ENCODE measurements at places on chromosomes 16 and 17.
A peak's percentile ranks its signal among the peaks of the same experiment; 100 is the strongest.

- no peak for DNase-seq
Observed at GRCh38 chr16:47388705-47389104, 72.2 kb downstream of the ITFG1 start.

- DNase-seq: no peak
Observed at GRCh38 chr16:75247249-75247648, 4.2 kb downstream of the BCAR1 start.

DNA sequence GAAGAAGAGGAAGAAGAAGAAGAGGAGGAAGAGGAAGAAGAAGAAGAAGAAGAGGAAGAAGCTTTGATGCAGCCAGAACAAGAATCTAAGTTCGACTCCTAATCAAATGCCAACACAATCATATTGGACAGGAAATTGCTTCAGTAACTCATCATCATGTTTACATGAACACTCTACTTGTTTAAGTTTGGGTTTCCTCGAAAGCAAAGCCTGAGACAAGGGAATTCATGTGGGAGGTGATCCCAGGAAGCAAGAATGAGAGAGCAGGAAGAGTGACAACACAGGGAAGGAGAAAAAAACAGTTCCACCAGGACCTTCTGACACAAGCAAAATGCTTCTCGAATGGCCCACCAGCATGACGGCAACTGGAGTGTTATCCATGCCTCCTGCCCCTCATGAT is 279.0 kb downstream of the PMP22 start:
- no peak for DNase-seq

DNA sequence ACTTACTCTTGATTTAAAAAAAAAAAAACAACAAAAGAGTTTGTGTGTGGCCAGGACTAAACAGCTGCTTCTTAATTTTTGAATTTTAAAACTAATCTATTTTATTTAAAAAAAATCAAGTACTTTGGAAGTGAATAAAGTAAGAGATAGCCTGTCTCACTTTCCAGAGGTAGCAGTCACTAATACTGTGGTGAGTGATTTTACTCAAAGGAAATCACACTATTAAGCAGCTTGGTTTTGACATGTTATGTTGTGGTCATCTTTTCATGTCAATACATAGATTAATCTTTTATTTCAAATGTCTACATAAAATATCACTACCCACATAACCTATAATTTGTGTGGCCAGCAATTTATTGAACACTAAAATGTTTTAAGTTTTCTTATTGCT is 102.2 kb upstream of the HLF start:
- DNase-seq: no peak

- peak; percentile 4 for DNase-seq
Observed at GRCh38 chr17:67636834-67637520, 80.8 kb upstream of the NOL11 start.

- DNase-seq: no peak
Observed at GRCh38 chr17:15245054-15245453, 20.1 kb downstream of the PMP22 start.

GRCh38 chr17:10013365-10014112 is 108.5 kb upstream of the RCVRN start:
- no peak for DNase-seq

DNA sequence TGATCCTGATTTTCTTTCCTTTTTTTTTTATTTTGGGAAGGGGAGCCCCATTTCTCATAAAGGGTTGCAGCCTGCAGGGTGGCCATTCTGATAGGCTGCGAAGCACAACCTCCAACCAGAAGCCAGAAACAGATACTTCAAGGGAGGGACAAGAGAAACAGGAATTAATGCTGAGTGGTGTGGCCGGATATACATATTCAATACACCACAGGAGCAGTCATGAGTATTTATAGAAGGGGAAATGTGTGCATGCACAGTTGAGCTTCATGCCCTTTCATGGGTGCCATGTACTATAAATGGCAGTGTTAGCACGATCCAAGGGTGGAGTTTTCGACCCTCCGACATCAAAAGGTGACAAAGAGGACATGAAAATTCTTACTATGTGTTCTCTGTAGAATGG is 320.8 kb downstream of the CBLN1 start:
- DNase-seq: no peak

GRCh38 chr17:6578491-6578890 is 22.1 kb upstream of the PITPNM3 start:
- no peak for DNase-seq

DNA sequence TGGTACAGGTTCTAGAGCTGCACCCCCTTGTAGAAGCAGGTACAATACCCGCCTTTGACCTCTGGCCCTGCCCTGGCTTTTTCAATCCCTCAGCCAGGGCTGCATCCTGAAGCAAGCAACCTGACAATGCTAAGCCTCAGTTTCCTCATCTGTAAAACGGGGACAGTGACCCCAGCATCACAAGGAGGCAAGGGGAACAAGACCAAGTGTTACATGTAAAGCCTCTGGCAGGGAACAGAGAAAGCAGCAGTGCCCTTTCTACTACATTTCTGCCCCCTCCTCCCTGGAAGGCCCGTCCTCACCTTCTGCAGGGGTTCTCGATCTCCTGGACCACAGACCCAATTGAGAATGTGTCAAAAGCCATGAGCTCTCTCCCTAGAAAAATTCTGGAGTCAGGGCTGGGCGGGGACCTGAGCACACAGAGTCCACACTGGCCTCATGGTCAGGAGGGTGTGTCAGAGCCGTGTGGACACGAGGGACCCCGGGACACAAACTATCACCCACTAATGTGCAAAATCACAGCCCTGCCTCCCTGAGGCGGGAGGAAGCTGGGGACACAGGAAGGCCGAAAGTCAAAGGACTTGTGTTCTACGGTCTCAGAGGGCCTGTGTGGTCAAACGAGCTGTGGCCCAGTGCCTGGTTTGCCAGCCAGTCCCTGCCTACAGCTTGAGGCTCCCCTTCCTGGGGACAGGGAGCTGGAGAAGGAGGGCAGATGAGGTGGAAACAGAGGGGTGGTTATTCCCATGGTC is 27.5 kb downstream of the LRRC75A start:
- DNase-seq: no peak

- DNase-seq: no peak
Observed at GRCh38 chr16:74079232-74079586, 217.4 kb upstream of the PSMD7 start.

DNA sequence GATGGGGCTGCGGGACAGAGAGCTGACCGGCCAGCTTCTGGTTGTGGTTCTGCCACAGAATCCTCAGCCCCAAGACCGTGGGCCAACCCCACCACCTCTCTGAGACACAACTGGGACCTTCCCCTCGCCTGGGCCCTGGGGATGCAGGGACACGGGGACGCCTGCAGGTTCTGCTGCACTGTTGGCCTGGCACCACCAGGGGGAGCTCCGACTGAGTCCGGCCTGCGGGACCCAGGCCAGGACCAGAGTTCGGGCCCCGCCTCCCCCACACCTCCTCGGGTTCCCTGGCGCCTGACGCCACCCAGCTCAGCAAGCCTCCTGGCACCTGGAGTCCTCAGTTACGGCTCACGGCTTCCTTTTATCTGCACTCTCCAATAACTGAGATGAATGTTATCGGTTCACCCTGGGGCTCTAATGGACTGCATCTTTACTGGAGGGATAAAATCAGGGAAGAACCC is 27.3 kb downstream of the TBC1D16 start:
- DNase-seq: peak; percentile 33

DNA sequence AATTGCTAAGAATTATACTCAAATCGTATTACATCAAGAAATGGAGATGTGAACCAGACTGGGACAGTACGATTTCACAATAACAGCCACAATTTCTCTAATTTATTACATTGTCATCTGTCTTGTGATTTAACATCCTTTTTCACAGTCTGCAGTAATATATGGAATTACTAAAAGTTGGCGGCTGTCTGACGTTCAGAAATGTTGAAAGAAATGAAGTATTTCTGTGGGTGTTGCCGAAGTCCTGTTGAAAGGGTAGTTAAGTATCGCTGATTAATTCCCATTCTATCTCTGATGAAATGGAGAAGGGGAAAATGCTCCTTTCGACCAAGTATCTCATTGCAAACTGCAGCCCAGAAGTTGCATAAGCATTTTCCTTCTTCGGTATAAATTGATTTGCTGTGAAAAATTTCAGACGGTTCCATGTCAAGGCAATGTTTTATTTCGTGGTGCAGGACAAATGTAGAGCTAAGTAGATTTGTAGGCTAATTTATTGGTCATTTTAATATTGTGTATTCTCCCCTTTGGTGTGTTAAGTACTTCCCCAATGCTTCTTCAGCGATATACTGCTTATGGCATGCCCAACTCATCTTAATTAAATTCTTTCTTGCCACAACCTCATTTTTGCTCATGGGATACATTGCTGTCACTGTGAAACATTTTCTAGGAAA is 775.2 kb upstream of the RBFOX1 start:
- no peak for DNase-seq

DNA sequence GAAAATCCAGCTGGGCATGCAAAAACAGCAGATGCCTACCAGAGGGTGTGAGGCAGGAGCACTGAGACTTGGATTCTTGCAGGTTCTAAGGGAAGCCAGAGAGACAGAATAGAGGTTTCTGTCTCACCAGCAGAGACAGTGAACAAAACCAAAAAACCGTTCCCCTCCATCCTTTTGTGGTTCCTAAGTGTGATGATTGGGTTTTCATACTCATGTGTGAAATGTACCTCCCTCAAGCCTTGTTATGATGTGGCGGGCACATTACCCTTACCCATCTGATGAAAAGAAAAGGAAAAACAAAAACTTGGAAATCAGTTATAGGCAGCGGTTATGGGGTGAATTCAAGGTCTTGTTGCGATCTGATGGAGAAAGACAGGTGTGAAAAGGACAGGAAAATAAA is 172.6 kb upstream of the CDH13 start:
- DNase-seq: no peak
